ENCODE measurements at places on chromosomes 13 and 19.
A peak's percentile ranks its signal among the peaks of the same experiment; 100 is the strongest.

DNA sequence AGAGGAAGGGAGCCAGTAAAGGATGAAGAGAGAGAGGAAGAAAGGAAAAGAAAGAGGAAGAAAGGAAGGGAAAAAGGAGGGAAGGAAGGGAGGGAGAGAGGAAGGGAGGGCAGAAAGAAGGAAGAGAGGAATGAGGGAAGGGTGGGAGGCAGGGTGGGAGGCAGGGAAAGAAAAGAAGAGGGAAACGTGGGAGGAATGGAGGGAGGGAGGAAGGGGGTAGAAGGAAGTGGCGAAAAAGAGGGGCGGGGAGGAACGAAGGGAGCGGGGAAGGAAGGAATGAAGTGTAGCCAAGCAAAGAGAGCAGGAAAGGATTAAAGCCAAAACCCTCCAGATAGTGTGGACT, 53.1 kb downstream of the SOX1 start:
- H3K27ac ChIP-seq, result no peak overlapping the region
- H3K4me1 ChIP-seq, result no peaks in the 10 kb centered on the region
- no peaks in the 10 kb centered on the region for H3K36me3 ChIP-seq
- DNase-seq, result no peak

DNA sequence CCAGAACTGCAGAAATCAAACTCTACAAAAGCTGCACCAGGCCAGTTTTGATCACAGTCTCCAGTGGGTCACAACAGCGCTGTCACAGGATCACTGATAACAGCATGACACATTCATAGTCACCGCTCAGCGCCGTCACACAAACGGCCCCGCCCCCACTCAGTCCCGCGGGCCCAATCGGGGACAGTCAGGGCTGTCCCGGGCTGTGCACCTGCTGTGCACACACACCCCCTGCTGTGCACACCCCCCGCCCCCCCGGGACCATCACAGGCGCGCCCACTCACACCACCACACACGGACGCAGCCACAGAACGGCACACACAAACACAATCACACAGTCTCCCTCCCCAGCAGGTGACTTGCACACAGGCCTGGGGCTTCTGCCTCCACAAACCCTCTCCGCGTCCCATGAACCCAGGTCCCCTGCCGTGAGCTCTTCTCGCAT, 435 bp upstream of the ZNF382 start:
- H3K27ac ChIP-seq, result peak overlapping the region; percentile 92
- no peaks in the 10 kb centered on the region for H3K27me3 ChIP-seq
- H3K4me3 ChIP-seq, result peak overlapping the region; percentile 86
- peaks cover 14% of the 10 kb centered on the region for H3K36me3 ChIP-seq
- DNase-seq, result peak; percentile 63

DNA sequence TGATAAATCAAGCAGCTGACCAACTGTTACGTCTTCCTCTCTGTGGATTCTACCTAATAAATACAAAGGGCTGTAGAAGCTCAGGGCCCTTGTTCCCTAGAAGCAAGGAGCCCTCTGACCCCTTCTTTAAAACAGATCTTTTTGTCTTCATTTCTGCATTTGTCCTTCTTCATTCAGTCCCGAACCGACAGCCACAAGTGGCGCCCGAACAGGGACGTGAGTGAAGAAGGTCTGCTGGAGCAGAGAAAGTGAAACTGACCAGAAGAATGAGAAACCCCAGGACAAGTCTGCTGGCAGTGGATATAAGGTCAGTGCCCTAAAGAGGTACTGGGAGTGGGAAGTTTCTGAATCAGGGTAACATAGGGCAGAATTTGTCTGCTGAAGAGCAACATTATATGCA, 13.1 kb downstream of the ZNF773 start:
- no peak overlapping the region for H3K27ac ChIP-seq
- H3K36me3 ChIP-seq, result peaks cover 38% of the 10 kb centered on the region

DNA sequence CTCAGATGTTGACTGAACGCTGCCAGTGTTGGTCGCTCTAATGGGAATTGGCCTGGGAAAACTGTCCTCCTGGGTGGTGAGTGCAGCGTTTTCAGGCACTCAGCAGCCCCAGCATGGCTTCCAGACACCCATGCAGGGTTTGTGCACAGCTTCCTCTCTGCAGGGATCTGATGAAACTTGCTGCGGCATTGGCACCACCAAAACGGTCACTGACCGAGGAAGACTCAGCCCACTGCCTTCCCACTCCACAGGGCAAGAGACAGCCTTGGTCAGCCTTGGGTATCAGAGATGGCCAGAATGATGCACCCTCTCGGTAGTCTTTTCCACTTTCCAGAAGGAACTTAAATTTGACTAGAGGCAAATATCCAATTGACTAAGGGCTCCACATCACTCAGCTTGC, 398.9 kb downstream of the IRS2 start:
- H3K27me3 ChIP-seq, result no peaks in the 10 kb centered on the region
- no peak overlapping the region for H3K4me3 ChIP-seq
- DNase-seq, result no peak
- H3K36me3 ChIP-seq, result no peaks in the 10 kb centered on the region
- no peak overlapping the region for H3K27ac ChIP-seq

- H3K27ac ChIP-seq, result no peak overlapping the region
- H3K36me3 ChIP-seq, result no peaks in the 10 kb centered on the region
- H3K27me3 ChIP-seq, result no peaks in the 10 kb centered on the region
- peak; percentile 62 for DNase-seq
- peaks cover 40% of the 10 kb centered on the region for H3K4me1 ChIP-seq
These were observed 11.1 kb upstream of the DHRS12 start for GRCh38 chr13:51814825-51815650.

- no peaks in the 10 kb centered on the region for H3K4me1 ChIP-seq
- H3K27ac ChIP-seq, result no peak overlapping the region
- no peaks in the 10 kb centered on the region for H3K36me3 ChIP-seq
- H3K4me3 ChIP-seq, result no peak overlapping the region
These were observed 89.9 kb upstream of the STARD13 start for GRCh38 chr13:33375421-33375820.

DNA sequence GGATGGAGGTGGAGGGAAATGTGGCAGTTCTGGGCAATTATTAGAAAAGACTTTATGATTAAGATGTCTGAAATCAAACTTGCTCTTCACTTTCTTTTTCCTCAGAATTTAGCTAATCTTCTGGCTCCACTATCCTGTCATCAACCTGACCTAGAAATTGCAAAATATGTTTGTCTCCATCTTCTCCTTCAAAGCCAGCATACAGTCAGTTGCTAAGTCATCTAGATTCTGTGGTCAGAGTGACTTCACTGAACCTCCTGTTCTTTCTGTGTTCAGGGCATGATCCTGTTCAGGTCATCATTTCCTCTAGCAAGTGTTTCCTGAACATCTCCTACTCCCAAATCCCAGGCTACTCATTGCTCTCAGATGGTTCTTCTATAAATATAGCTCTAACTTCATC, 10.8 kb upstream of the CCNA1 start:
- no peaks in the 10 kb centered on the region for H3K4me1 ChIP-seq
- DNase-seq, result no peak
- H3K4me3 ChIP-seq, result no peak overlapping the region
- H3K27me3 ChIP-seq, result no peaks in the 10 kb centered on the region

- H3K4me1 ChIP-seq, result no peaks in the 10 kb centered on the region
- no peaks in the 10 kb centered on the region for H3K27me3 ChIP-seq
- H3K4me3 ChIP-seq, result no peak overlapping the region
- no peak for DNase-seq
- no peaks in the 10 kb centered on the region for H3K36me3 ChIP-seq
- H3K27ac ChIP-seq, result no peak overlapping the region
These were observed 115.8 kb downstream of the KATNAL1 start for GRCh38 chr13:30191491-30192100.

GRCh38 chr19:3671680-3672574, 28.3 kb downstream of the PIP5K1C start:
- H3K36me3 ChIP-seq, result peaks cover 2% of the 10 kb centered on the region
- peak overlapping the region; percentile 94 for H3K27ac ChIP-seq
- no peak overlapping the region for H3K4me3 ChIP-seq
- DNase-seq, result peak; percentile 59

DNA sequence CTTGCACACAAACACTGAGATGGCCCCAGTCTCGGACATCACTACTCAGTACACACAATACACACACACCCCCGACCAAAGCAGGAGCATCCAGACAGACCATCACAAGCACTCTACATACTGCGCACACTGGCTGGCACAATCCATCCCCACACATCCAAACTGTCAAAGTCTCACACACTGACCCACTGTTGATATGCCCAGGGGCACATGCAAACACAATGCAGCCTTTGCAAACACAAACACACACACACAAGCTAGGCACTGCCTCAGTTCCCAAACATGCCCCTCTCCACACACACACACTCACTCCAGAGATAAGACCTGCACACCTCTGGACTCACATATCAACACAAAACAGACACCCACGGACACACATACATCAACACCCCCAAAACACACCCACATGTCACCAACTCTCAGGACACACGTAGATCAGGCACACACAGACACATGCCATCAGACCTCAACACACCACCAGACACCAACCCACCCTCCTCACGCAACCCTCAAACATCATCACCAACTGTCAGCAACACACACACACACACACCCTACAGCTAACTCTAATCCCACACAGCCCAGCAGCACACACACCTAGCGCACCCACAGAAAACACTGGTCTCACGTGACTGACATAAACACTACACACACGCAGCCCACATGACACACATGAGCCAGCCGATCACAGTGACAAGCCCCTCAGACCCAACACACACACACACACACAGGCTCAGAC, 1.9 kb downstream of the BBC3 start:
- H3K4me1 ChIP-seq, result peaks cover 67% of the 10 kb centered on the region
- no peaks in the 10 kb centered on the region for H3K27me3 ChIP-seq
- no peak for DNase-seq
- H3K4me3 ChIP-seq, result peak overlapping the region; percentile 99
- peak overlapping the region; percentile 100 for H3K27ac ChIP-seq

GRCh38 chr13:48437371-48437770, 24.5 kb upstream of the LPAR6 start:
- peak; percentile 77 for DNase-seq
- H3K4me1 ChIP-seq, result peaks cover 24% of the 10 kb centered on the region
- H3K4me3 ChIP-seq, result no peak overlapping the region

GRCh38 chr19:33290082-33290815, 12.1 kb downstream of the CEBPA start:
- DNase-seq, result no peak
- H3K27me3 ChIP-seq, result peaks cover 25% of the 10 kb centered on the region
- H3K4me1 ChIP-seq, result no peaks in the 10 kb centered on the region
- no peak overlapping the region for H3K4me3 ChIP-seq

GRCh38 chr13:100887729-100888151, 213.1 kb upstream of the TMTC4 start:
- no peaks in the 10 kb centered on the region for H3K36me3 ChIP-seq
- no peak overlapping the region for H3K4me3 ChIP-seq
- no peak for DNase-seq

- H3K4me1 ChIP-seq, result peaks cover 13% of the 10 kb centered on the region
- H3K4me3 ChIP-seq, result peak within 1 kb of the TSS; percentile 81
- DNase-seq, result peak; percentile 88
- H3K27me3 ChIP-seq, result peaks cover 6% of the 10 kb centered on the region
- H3K27ac ChIP-seq, result peak within 1 kb of the TSS; percentile 87
These were observed at the start of gene WIZ for GRCh38 chr19:15449620-15450527. TSS of gene WIZ (minus strand) at chr19:15449956. CDS start at chr19:15448307, 1,649 bp downstream.

GRCh38 chr19:45177817-45178261, at the start of gene TRAPPC6A:
TSS of gene TRAPPC6A (minus strand) at chr19:45178237. CDS start at chr19:45178218, 19 bp downstream.
- peaks cover 5% of the 10 kb centered on the region for H3K36me3 ChIP-seq
- H3K27ac ChIP-seq, result peak within 1 kb of the TSS; percentile 87
- peak within 1 kb of the TSS; percentile 81 for H3K4me3 ChIP-seq
- no peaks in the 10 kb centered on the region for H3K27me3 ChIP-seq

DNA sequence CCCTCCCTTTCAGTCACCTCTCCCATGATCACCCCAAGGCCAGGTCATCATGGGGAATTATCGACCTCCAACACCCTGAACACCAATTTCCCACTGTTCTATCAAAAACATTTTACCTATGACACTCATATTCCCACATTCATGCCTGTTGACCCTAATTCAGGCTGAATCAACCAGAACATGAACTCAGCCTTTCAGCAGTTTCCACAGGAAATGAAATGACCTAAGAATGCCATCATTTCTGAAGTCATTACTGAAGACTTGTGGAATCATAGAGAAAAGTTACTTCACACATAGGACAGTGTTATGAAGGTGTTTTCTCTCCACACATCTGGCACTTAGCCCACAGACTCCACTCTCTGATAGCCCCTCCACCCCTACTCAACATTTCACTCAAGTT, 29.9 kb upstream of the FAM124A start:
- H3K4me3 ChIP-seq, result no peak overlapping the region
- no peak for DNase-seq
- H3K27me3 ChIP-seq, result no peaks in the 10 kb centered on the region
- H3K27ac ChIP-seq, result no peak overlapping the region

DNA sequence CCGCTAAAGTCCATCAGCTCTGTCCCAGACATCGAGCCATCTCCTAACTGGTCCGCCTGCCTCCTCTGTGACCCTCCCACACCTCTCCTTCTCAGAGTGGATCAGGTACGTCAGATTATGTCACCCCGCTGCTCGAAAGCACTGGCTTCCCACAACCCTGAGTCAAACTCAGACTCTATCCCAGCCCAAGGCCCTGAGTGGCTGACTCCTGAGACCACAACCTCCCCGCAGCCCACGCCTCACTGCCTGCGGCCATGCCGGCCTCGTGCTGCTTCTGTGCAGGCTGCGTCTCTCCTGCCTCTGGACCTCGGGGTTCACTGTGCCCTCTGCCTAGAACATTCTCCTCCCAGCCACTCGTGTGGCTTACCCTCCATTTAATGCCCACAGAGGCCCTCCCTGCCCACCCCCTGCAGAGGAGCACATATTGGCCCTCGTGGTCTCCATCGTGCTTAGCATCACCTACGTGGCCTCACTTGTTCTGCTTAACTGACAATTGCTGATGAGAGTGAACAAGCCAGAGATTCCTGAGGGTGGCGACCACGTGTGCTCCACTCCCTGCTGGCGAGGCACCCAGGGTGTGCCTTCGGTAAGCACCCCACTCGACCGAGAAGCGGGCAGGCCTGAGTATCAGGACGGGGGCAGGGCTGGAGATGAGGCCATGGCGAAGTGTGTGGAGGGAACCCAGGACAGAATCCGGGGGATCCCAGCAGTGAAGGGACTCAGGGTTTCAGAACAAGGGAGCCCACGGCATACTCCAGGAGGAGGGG, 13.5 kb upstream of the FKRP start:
- H3K27me3 ChIP-seq, result no peaks in the 10 kb centered on the region
- H3K4me3 ChIP-seq, result no peak overlapping the region
- H3K27ac ChIP-seq, result no peak overlapping the region
- peaks cover 85% of the 10 kb centered on the region for H3K36me3 ChIP-seq
- H3K4me1 ChIP-seq, result peaks cover 11% of the 10 kb centered on the region

- no peak overlapping the region for H3K4me3 ChIP-seq
- H3K36me3 ChIP-seq, result no peaks in the 10 kb centered on the region
- no peak overlapping the region for H3K27ac ChIP-seq
- no peak for DNase-seq
- no peaks in the 10 kb centered on the region for H3K27me3 ChIP-seq
These were observed 128.9 kb downstream of the B3GLCT start for GRCh38 chr13:31328549-31329235.

Data from heart left ventricle (tissue), 16 donors.